ENCODE measurements at places on chromosomes 4 and X.

- H3K4me1 ChIP-seq, result no peaks in the 10 kb centered on the region
- H3K36me3 ChIP-seq, result no peaks in the 10 kb centered on the region
- no peak for DNase-seq
- no peaks in the 10 kb centered on the region for H3K27me3 ChIP-seq
These were observed 337.7 kb upstream of the CTSO start for GRCh38 chr4:156291317-156291716.

DNA sequence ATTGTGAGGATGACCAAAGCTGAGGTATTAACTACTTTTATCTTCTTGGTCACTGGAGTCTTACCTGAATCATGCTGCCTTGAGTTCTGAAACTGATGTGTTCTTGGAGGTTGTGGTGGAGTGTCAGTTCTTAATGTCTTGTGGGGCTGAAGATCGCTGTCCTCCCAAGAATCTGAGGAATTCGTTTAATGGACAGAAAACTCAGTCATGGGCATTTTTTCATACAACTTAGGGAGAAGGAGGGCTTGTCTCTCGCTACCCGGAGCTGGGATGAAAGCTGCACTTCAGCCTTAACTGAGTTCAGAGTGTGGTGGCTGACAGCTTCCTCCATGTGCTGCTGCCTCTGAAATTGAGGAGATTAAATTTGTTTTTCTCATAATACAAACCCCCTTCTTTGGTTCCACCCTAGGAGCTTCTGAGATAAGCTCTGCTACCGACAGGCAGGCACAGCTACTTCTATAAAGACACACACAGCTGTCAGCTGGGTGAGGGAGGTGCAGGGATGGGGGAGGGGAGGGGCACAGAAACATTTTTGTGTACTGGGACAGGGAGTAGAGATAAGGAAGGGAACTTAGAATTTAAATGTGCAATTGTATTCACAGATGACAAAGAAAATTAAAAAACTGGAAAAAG lies 30.8 kb downstream of the RBBP7 start:
- H3K27me3 ChIP-seq, result no peaks in the 10 kb centered on the region
- no peak overlapping the region for H3K27ac ChIP-seq
- DNase-seq, result no peak
- H3K4me1 ChIP-seq, result peaks cover 4% of the 10 kb centered on the region

DNA sequence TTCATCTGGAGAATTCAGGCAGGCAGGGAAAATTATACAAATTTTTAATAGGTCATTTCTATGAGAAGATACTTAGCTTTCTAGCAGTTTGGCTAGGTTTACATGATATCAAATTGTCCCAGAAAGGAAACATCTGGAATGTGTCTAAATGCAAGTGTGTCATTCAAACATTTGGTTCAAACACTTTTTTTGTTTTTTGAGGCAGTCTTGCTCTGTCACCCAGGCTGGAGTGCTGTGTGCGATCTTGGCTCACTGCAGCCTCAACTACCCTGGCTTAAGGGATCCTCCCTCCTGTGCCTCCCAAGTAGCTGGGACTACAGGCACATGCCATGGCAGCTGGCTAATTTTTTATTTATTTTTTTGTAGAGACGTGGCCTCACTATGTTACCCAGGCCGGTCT lies 31.6 kb downstream of the SPARCL1 start:
- H3K27ac ChIP-seq, result no peak overlapping the region
- H3K4me1 ChIP-seq, result peaks cover 7% of the 10 kb centered on the region
- H3K36me3 ChIP-seq, result no peaks in the 10 kb centered on the region
- H3K27me3 ChIP-seq, result no peaks in the 10 kb centered on the region
- H3K4me3 ChIP-seq, result no peak overlapping the region
- DNase-seq, result no peak

DNA sequence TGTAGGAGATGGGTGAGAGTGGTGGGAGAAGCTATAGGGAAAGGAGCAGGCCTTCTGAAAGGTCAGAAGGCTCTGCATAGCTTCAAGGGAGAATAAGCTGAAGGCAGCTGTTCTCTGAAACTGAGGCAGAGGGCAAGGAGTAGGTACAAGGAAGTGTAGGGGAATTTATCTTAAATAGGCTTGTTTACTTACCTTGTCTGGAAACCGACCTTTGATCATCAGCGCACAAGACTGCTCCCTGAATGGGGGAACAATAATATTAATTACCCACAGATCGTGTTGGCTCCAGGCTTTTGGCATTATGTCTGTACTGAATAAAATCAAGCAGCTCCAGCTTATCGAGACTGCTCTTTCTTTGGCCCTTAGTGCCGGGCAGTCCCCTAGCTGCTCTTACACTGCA lies 175.5 kb upstream of the MAGEB16 start:
- no peak overlapping the region for H3K4me3 ChIP-seq
- no peaks in the 10 kb centered on the region for H3K4me1 ChIP-seq
- no peaks in the 10 kb centered on the region for H3K27me3 ChIP-seq
- no peak for DNase-seq
- no peak overlapping the region for H3K27ac ChIP-seq

- no peak overlapping the region for H3K27ac ChIP-seq
- H3K27me3 ChIP-seq, result no peaks in the 10 kb centered on the region
- no peak for DNase-seq
- H3K4me3 ChIP-seq, result no peak overlapping the region
- no peaks in the 10 kb centered on the region for H3K36me3 ChIP-seq
These were observed 200.3 kb downstream of the MID1 start for GRCh38 chrX:10420134-10420533.

DNA sequence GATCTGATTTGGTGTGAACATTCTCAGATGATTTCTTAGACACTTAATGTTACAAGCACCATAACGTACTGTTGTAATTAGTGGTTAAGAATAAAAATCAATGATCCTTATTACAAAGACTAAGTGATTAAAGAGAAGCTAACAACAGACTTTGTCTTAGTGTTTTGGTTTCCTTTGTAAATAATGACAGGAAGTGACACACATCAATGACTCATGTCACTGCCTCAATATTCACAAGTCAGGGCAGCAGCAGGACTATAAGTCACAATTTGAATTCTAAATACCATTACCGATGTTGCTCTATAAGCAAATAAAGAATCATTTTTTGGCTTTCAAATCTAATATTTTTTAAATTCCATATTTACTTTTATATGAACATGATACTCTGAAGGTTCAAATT lies 115.8 kb upstream of the FAT4 start:
- no peak overlapping the region for H3K27ac ChIP-seq
- H3K4me3 ChIP-seq, result no peak overlapping the region
- H3K27me3 ChIP-seq, result no peaks in the 10 kb centered on the region
- H3K36me3 ChIP-seq, result no peaks in the 10 kb centered on the region

GRCh38 chr4:173264245-173264644 lies 69.9 kb downstream of the HMGB2 start:
- H3K4me3 ChIP-seq, result no peak overlapping the region
- H3K27me3 ChIP-seq, result no peaks in the 10 kb centered on the region
- H3K4me1 ChIP-seq, result peaks cover 8% of the 10 kb centered on the region

- H3K27ac ChIP-seq, result no peak overlapping the region
- no peaks in the 10 kb centered on the region for H3K27me3 ChIP-seq
- DNase-seq, result no peak
- no peak overlapping the region for H3K4me3 ChIP-seq
These were observed 291.9 kb upstream of the PITX2 start for GRCh38 chr4:110914791-110915190.
